ENCODE measurements at places on chromosomes 12 and 14.

GRCh38 chr12:14260011-14260993, 105.2 kb upstream of the ATF7IP start:
- DNase-seq = no peak

DNA sequence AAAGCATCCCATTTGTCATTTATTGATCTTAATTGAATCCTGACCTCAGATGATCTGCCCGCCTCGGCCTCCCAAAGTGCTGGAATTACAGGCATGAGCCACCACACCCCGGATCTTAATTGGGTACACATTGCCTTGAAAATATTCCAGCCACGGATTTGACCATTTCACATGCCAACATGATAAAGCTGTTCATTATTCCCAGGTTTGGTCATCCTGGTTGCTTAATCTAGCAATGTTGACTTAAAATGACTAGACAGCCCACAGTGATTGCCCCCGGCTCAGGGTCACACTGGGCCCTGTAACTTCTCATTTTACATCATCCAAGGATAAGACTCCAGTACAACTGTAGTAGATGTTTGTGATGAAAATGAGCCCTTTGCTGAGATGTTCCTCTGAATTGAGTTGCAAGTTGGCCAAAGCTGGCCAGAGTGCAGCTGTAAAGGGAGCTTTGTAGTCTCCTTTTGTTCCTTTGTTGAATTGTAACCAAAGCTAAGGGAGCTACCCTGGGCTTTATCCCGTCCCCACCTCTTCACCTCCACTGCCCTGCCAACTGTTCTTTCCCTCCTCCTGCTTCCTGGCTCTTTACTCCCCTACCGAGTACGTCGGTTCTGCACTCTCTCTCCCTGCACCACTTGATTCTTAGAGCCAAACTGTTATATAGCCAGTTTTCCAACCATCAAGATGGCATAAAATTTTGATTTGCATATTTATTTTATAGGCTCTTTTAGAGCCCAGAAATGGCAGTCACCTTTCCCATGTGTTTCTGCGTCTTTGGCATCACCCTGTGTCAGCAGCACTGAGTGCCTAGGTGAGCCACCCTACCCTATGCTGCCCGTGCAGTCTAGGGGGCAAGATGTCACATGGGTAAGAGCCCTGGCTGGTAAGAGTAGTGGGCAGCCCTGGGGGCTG, 141.3 kb upstream of the HIF1A start:
- no peak for DNase-seq

DNA sequence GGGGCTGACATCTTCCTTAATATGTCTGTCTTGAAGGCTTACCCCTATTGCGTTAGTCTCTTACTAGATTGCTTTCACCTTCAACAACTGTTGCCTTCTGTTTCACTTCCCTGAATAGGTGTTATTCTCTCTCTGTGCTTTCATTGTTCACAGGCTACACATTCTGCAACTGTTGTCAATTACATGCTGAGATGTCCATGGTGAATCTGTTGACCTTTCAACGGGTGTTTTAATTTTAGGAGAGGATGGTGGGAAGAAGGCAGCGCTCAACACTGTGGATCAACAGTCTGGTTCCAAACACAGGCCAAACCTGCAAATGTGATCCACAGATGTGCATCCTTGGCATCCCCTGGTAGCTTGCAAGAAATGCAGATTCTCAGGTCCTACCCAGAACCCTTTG, 101.9 kb downstream of the DACT1 start:
- DNase-seq = no peak

- peak; percentile 43 for DNase-seq
Observed at GRCh38 chr12:116885491-116885890, 4.2 kb upstream of the HRK start.

GRCh38 chr12:116071555-116072230, 205.8 kb downstream of the MED13L start:
- no peak for DNase-seq

GRCh38 chr14:72611506-72611905, 282.4 kb downstream of the DPF3 start:
- DNase-seq = no peak

- no peak for DNase-seq
Observed at GRCh38 chr14:59197695-59198262, 9.3 kb downstream of the DAAM1 start.

DNA sequence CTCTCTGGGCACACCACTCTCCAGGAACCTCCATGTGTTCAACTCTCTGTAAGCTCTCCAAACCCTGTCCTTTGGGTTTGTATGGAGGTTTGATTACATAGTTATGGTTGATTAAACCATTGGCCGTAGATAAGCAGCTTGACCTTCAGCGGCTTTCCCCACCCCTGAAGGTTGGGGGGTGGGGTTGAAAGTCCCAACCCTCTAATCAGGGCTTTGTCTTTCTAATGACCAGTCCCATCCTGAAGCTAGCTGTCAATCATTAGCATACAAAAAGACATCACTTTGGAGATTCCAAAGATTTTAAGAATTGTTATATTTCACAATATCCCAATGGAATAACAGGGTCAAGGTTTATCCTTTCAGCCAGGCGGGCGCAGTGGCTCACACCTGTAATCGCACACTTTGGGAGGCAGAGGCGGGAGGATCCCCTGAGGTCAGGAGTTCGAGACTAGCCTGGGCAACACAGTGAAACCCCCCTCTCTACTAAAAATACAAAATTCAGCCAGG, 8.4 kb downstream of the FAM186A start:
- DNase-seq = no peak
